ENCODE measurements at places on chromosomes 6 and 20. TPM values are rescaled to one million over a fixed set of nuclear protein-coding genes. Genes with fewer than 3 reads are reported as not detected.
A peak's percentile ranks its signal among the peaks of the same experiment; 100 is the strongest.

Gene MROH8
- total RNA-seq, result 1.3 TPM

DNA sequence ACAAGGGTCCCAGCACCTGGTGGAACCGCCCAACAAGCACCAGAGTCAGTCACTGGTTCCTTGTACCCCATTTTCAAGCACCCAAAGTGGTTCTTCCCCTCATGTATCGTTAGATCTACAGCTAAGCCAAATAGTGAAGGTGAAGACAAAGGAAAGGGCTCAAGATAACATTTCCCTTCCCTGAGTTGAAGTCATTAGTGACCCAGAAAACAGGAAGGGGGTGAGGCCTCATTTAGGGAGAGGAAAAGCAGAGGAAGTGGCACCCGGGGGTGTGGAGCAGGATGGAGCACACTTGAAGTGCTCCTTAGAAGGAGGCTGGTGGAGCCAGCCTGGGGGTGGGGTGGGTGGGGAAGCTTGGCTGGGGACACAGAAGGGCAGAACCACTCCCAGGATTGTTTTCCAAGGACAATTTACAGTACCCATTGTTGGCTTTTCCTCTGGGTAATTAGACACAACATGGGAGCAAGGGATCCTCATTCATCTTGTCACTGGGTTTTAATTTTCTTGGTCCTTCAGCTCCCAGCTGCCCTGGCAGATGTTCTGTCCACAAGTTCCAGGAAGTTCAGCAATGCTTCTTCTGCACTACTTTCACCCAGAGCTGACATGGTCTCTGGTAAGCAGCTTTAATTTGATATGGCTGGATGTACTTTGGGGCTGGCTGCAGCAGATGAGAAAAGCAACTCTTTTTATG, 73.3 kb upstream of the CD93 start:
- no peak overlapping the region for H3K27ac ChIP-seq
- H3K27me3 ChIP-seq, result no peaks in the 10 kb centered on the region
- DNase-seq, result no peak
- H3K4me3 ChIP-seq, result no peak overlapping the region

GRCh38 chr6:13581700-13582229, 7.4 kb downstream of the SIRT5 start:
- H3K4me3 ChIP-seq, result no peak overlapping the region
- H3K4me1 ChIP-seq, result no peaks in the 10 kb centered on the region
- DNase-seq, result no peak
- H3K36me3 ChIP-seq, result no peaks in the 10 kb centered on the region
- H3K27me3 ChIP-seq, result no peaks in the 10 kb centered on the region
- no peak overlapping the region for H3K27ac ChIP-seq

- no peak overlapping the region for H3K27ac ChIP-seq
- no peaks in the 10 kb centered on the region for H3K36me3 ChIP-seq
- no peaks in the 10 kb centered on the region for H3K4me1 ChIP-seq
- DNase-seq, result no peak
Observed at GRCh38 chr20:1684872-1685271, 27.3 kb upstream of the SIRPG start.

DNA sequence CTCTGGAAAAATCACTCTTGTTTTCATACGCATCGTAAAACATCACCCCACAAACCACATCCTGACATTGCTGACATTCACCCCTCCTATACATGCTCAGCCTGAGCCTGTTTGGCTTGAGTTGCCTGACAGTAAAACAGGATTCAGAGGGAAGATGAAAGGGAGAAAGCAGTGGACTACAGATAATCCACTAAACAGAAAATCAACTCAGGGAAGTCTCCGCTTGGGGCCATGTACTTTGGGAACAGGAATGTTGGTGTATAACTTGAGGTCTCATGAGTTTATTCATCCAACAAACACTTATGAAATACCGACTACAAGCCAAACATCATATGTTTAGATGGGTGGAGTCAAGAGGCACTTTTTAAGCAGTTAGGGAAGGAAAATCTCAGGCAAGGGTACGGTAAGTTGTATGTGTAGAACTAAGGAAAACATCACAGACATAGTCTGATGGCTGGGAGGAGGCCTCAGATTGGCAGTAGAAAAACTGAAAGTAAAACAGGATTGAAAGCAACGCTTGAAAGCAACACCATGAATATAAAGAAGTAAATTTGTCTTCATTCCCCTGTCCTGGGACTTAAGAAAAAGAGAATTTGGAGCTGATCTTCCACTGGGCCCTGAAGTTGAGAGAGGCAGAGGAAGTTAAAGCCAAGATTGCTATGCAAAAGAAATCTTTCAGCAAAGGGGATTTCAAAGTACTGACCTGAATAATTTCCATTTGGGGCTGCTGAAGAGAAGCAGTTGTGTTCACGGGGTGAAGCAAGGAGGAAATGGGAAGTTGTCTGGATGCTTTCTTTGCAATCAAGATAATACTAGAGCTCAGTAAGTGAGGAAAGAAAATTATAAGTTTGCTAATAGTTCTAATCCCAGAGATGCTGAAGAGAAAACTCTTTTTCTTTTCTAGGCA, 28.8 kb downstream of the PDE7B start:
- peak overlapping the region; percentile 40 for H3K4me3 ChIP-seq
- peak overlapping the region; percentile 41 for H3K27ac ChIP-seq
- peak; percentile 74 for DNase-seq
- no peaks in the 10 kb centered on the region for H3K36me3 ChIP-seq
- H3K4me1 ChIP-seq, result peaks cover 14% of the 10 kb centered on the region

GRCh38 chr6:10759884-10760329, 12.3 kb downstream of the TMEM14B start:
- peak overlapping the region; percentile 7 for H3K4me3 ChIP-seq
- peaks cover 23% of the 10 kb centered on the region for H3K4me1 ChIP-seq
- DNase-seq, result peak; percentile 94
- peaks cover 10% of the 10 kb centered on the region for H3K36me3 ChIP-seq
- H3K27me3 ChIP-seq, result no peaks in the 10 kb centered on the region
